Choroid plexus epithelial cell (primary cell): ENCODE measurements at places on chromosomes 12 and 14.

DNA sequence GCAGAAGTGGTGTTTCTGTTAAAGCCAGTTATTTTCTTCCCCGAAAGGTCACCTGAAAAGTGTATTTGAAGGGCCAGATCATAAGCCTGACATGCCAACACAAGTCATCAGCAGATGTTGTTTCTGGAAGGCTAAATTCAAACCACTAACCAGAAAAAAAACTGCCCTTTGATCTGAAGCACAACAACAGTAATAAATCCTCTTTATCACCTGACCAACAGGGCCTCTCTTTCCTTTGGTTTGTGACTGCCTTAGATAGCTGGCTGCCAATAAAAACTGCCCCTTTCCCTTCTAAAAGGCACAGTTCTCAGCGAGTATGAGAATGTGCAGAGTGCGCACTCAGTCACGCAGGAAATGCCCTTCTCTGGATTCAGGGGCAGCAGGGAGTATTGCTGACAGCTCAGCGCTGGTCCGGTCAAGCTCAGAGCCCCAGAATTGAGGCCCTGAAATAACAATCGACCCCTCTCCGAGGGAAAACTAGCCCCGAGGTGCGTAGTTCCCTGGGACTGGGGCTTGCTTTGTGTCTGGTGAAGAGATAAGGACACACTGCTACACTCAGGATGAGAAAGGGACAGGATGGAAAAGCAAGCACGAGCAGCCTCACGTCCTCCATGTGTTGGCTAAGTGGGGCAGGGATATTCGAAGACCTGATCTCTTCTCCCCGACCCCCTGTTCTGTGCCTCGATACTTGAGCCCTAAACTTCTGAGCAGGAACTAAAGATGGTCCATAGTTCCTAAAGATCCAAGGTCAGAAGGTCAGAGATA is 184.2 kb upstream of the GZMB start:
- peak; percentile 85 for DNase-seq

DNA sequence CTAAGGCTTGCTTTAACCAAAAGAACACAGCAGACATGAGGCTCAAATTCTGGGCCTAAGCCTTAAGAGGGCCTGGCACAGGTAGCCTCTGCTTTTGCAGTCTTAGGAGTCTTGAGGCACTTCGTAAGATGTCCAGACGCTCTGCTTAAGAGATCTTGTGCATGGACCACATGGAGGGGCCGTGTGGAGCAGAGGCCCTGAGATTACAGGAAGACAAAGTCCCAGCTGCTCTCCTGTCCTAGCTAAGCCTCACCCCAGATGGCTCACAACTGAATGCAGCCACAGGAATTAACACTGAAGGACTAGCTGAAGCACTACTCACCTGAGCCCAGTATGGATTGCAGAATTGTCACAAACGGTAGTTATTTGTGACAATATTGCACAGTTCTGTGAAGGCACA is 446.0 kb downstream of the PDZRN4 start:
- no peak for DNase-seq

GRCh38 chr12:41108032-41108431 is 80.1 kb upstream of the PDZRN4 start:
- DNase-seq, result no peak

- no peak for DNase-seq
Observed at GRCh38 chr12:75041472-75041871, 168.2 kb downstream of the KCNC2 start.

GRCh38 chr14:65937960-65938316 is 525.4 kb downstream of the FUT8 start:
- no peak for DNase-seq

DNA sequence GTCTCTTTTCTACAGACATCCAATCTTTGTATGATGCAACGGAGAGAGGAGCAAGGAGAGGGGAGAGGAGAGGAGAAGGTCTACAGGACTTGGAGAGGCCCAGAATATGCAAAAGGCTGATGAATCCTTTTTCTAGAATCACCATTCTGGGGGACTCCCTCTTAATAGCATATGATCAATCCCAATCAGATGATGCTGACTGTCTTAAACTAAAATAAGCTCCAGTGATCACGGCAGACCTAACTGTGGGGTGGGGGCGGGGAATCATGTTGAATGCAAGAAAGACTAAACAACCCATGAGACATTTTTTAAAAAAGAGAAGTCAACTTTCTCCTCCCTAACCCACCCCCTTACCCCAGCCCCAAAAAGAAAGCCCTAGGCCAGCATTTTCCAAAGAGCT is 33.4 kb downstream of the BTBD7 start:
- DNase-seq, result no peak

DNA sequence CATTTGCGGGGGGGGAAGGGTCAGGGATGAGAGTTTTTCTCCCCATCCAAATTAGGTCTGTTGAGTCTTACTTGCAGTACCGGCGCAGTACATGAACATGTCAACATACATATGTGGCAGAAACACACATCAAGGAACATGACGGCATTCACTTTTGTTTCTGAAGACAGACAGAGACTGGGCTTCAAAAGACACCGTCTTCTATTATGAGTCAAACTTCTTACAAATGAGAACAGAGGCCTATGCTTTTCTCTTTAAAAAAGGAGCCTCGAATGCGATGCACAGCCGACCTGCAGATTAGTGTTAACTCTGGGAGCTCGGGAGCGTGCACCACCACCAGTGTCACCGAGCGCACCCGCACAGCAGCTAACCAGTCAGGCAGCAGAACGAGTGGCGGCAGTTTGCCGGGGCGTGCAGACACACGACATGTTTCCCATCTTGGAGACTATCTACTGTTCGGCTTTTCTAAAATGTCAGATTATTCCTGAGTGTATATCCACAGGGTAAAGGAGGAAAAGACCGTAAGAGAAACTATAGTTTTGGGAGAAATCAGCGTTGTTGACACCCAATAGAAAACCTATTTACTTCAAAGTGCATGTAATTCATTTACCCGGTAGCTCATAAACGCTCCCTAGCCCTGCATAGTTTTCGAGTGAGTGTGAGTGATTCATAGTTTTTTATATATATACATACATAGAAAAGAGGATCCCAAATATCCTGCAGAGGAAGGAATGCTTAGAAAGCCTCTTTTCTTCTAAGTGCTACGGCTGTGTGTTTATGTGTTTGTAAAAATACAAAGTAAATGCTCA is 33.0 kb downstream of the UBR7 start:
- peak; percentile 80 for DNase-seq

- no peak for DNase-seq
Observed at GRCh38 chr12:43540470-43540869, 11.5 kb downstream of the ADAMTS20 start.

DNA sequence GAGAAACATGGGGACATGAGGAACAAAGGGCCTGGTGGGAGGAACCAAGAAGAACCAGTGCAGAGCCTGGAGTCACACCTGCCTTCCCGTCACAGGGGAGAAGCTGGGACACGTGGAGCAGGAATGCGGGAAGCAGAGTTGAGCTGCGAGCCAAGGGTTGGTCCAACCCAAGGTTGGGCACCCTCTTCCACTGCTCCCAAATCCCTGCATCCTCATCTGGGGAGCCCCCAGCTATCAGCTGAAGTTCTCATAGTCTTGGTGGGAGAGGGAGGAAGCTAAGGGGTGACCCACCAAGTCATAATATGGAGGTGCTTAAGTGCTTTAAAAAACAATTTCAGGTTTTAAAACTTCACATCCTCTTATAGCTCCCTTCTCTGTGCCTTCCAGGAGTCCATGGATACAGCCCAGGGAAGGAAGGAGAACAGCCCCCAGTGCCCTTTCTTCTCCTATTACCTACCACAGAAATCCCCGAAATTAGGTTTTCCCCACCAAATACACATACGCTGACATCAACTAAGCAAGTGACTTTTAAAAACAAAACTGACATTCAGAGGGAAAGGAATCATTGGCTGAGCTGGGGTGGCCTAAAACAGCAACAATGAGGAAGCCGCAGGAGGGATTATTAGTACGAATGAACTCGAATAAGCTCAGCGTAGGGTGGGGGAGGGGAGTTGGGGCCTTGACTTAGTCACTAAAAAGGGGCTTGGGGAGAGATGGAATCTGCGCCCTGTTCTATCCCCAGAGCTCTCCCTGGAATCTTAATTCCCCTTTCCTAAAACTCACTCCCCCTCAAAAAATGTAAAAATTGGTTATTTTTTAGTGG is 4.5 kb downstream of the MYL6 start:
- no peak for DNase-seq

GRCh38 chr12:1635301-1636095 is 6.5 kb downstream of the WNT5B start:
- no peak for DNase-seq

DNA sequence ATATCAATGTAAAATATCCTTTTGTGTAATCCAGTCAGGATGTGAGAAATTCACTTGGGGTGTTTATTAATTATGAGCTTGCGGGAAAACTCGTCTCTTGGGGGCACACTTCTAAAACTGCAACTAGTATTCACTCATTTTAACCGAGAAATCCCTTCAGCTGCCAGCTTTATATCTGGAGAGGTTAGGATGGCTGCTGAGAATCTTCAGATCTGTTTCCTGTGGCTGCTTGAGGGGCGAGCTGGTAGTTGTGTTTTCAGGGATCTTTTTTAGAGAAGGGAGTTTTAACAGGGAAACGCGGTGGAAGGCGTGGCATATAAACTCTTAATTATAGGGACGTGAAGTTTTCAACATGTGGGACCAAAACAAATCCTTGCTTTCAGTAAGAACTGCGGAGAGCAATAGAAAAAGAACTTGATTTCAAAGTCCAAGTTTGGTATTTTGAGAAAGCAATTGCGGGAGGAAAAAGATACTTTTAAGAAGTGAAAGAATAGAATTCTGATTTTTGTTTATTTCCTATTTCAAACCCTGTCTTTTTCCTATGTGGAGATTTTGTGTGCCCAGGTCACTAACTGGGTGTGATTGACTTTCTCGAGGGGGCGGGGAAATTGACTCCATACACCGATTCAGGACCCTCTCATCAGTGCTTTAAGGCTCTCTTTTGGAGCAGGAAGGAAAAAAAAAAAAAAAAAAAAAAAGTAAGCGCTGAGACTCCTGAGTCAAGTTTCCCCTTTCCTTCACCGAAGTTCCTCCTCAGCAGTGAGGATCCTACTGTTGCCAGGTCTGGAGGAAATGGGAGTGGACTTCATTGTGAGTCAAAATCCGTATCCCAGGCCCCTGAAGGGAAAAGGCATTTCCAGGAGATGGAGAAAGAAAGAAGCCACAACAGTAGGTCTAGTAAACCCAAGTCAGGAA is 1.1 kb downstream of the PPFIBP1 start:
- DNase-seq, result peak; percentile 63

DNA sequence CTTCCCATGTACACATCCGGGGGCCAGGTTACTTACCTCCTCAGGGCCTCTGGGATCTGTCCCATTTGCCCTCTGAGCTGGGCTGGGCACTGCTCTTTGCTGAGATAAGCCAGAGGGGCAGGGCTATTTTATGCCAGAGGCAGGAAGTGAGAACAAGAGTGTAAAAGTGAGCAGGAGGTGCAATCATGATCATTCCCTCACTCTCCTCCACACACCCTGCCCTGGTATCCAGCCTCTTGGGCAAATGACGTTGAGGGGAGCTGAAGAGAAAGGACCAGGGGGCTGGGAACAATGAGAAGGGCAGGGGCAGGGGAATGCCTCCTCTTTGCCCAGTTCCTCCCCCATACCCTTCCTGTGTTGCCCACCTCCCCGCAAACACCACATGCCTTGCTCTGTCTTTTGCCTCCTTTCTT is 4.2 kb downstream of the LPAR5 start:
- no peak for DNase-seq

GRCh38 chr14:71311061-71311460 is 403.8 kb downstream of the PCNX1 start:
- no peak for DNase-seq

GRCh38 chr12:5535541-5535940 is 103.6 kb downstream of the NTF3 start:
- no peak for DNase-seq

- no peak for DNase-seq
Observed at GRCh38 chr12:91952916-91953315, 192.7 kb downstream of the BTG1 start.

- DNase-seq, result no peak
Observed at GRCh38 chr12:44837114-44837755, 38.9 kb downstream of the NELL2 start.

- no peak for DNase-seq
Observed at GRCh38 chr12:48958049-48958388, 732 bp upstream of the ARF3 start.

GRCh38 chr12:113971392-113971791 is 5.3 kb upstream of the RBM19 start:
- DNase-seq, result no peak

- no peak for DNase-seq
Observed at GRCh38 chr14:100533656-100534485, 53.3 kb downstream of the BEGAIN start.
